ENCODE measurements at places on chromosomes 5 and 9. TPM values are rescaled to one million over a fixed set of nuclear protein-coding genes. Genes with fewer than 3 reads are reported as not detected.
A peak's percentile ranks its signal among the peaks of the same experiment; 100 is the strongest.

ST6GALNAC4 gene
- total RNA-seq: 25.1 TPM

DNA sequence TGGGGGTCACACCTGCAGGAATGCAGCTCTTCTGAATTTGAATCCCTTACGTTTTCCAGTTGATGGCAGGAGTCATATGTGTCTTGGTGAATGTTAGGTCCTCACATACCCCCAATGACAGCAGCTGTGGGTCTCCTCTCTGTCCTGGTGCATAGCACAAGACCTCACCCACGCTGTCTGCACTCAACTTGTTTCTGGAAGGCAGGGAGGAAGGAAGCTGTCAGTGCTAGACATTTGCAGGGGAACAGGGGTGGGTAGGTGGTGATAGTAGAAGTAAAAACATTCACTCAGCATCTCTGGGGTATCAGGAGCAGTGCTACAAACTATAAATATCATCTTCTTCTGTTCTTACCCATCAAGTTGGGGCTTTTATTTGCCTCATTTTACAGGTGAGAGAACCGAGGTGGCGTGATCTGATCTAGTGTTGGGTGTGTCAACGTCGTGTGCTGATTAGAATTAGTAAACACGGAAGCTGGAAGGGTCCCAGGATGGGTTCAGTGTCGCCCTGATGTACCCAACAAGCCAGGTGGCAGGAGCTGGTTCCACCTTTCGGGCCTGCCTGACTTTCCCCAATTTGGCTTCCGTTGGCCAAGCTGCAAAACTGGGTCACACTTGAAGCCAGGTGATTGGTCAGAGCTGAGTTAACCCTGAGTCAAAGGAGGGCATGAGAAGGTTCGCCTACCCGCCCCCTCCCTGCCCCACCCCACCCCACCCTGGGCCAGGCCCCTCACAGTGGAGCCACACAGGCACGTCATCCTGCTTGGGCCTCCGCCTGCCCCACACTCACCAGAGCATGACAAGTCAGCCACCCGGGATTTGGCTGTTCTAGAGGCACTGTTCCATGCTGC lies 15.8 kb downstream of the ERGIC1 start:
- no peak for DNase-seq

PCDHA11 gene
- 5.8 TPM for total RNA-seq

DNA sequence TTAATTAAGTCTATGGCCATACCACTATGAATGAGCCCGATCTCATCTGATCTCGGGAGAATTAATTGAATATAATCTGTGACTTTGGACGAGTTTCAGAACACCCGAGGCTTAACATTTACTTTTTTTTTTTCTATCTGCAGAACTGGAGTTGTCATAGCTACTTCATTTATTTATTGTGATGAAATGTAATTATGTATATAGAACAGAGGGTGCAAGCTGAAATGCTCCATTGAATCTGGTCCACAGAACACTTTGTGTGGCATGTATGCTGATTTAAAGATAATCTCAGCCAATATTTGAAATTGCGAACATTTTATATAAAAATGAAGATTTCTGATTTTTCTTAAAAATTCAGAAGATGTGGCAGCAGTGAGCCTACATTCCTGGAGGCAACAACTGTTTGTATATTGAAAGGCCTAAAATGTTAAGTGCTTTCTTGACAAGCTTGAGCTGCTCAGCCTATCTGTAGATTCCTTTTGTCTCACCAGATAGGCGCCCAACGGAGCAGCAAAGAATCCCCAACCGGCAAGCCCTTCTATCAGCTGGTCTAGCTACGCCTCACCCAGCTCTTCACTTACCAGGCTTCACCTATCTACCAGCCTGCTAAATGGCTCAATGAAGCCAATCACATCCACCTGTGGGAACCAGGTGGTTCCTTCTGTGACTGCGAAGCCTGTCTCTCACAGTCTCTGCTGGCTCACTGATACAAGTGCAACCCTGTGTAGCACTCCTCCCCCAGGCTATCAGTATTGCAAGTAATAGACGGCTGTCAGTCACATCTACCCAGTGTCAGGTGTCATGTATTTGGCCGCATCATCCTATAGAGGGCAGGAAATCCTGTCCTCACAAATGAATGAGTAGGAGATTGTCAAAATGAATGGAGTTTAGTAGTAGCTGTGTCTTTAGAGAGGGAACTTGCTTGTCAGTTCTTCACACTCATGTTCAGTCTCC lies 170.6 kb upstream of the MRPS30 start:
- peak; percentile 23 for DNase-seq

PNPLA7 gene
- 1.3 TPM for total RNA-seq

- no peak for DNase-seq
Observed at GRCh38 chr9:77305622-77306400, 128.5 kb downstream of the VPS13A start.

FBLL1 gene
- total RNA-seq: 5.3 TPM

DNA sequence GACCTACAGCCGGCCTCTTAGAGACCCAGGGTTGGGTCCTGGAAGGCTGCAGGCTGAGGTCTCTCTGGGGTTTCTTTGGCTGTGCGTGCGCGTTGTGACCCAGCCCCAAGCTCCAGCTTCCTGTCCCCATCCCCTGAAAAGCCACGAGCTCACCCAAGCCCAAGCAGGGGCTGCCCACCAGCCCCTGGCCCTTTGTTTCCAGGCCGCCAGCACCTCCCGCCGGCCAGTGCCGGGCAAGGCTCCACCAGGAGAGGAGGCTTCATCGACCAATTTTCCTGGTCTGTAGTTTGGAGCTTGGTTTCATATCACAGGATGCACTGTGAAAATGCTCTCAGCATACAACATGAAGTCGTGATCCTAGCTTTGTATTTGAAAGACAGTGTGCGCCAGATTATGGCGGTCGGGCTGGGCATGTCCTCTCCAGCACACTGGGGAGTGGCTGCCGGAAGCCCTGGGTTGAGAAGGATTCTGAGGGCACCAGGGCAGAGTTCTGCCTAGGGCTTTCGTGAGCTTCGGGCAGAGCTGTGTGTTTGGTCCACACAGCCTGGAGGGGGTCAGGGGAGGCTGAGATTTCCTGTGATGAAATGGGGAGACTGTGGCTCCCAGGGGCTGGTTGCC lies 78.6 kb downstream of the COL5A1 start:
- no peak for DNase-seq

DNA sequence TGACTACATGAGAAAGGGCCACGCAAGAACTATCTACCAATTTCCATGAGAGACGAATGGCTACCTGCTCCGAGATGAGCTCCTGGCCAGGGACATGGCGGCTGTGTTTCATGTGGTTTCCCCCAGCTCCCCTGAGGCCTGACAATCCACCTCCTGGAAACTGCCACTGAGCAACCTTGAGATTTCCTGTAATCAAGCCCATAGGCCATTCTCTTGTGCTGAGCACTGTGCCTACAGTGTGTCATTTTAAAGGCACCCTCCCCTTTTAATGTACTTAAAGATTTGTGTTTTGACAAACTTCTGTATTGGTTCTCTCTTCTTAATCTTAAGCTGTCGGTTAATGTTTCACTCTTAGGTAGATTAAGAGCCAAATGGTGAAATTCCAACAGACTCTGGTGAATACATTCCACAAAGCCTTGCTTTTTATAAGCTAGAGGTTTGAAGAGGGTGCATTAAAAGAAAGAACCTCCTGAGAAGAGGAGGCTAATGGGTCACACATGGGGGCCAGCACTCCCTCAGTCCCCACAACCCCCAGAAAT lies 72.3 kb downstream of the SECISBP2 start:
- DNase-seq: no peak

GRCh38 chr5:10744681-10745080 lies 16.4 kb downstream of the DAP start:
- no peak for DNase-seq

GRCh38 chr9:16475257-16475656 lies 395.2 kb downstream of the BNC2 start:
- DNase-seq: no peak

DNA sequence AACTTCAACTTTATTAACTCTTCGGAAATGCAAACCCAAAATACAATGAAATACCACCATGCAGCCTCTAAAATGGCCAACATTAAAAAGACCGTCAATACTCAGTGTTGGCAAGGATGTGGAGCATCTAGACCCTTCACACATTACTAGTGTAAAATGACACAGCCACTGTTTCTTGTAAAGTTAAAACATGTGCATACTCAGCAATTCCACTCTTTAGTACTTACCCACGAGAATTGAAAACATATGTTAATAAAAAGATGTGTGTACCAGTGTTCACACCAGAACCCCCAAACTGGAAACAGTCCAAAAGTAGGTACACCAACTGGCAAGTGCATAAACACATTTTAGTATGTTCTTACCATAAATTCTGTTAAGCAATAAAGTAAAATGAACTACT lies 294.7 kb downstream of the PLK2 start:
- DNase-seq: no peak

PCDHGA11 gene
- total RNA-seq: 7.1 TPM

TRIM36 gene
- total RNA-seq: 20.0 TPM

LRRTM2 gene
- not detected for total RNA-seq

GRCh38 chr5:127810707-127811490 lies 107.7 kb downstream of the CCDC192 start:
- DNase-seq: no peak

DNA sequence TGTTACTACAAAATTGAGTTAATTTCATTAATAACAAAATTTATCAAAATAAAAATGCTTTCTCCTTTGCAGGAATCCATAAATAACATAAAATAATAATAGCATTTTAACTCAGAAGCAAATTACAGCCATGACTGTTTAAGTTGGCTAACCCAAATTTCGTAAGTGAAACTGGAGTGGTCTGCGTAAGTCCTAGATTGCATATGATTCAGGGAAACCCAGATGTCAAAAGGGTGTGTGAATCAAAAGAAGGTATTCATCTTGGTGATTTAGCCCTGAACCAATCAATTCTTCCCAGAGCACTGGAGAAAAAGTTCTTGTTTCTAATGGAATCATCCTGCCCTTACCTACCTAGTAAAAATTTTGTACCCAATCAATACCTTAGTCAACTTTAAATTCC lies 547.6 kb downstream of the RAB3C start:
- DNase-seq: no peak

CDH9 gene
- 0.21 TPM for total RNA-seq

DNA sequence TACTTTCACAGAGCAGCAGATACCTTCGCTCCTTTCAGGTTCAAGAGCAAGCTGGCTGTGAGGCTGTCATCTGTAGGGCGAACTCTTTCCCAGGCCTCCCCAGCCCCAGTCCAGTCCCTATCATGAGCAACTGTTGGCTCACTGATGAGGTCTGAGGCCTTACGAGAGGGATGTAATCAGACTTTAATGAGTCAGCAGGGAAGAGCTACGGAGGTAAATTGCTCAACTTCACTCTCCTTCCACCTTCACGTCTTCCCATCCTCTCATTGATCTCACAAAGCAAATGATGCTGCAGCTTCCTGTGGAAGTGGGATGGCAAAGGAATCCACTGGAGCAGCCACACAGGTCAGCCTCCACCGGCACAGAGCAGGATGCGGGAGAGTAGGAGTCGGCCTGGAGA lies 130.7 kb upstream of the TBCA start:
- DNase-seq: no peak
